ENCODE measurements at places on chromosomes 13 and 19.

- no peak for DNase-seq
Measured at GRCh38 chr19:3649888-3650287, 23.3 kb upstream of the CACTIN start.

DNA sequence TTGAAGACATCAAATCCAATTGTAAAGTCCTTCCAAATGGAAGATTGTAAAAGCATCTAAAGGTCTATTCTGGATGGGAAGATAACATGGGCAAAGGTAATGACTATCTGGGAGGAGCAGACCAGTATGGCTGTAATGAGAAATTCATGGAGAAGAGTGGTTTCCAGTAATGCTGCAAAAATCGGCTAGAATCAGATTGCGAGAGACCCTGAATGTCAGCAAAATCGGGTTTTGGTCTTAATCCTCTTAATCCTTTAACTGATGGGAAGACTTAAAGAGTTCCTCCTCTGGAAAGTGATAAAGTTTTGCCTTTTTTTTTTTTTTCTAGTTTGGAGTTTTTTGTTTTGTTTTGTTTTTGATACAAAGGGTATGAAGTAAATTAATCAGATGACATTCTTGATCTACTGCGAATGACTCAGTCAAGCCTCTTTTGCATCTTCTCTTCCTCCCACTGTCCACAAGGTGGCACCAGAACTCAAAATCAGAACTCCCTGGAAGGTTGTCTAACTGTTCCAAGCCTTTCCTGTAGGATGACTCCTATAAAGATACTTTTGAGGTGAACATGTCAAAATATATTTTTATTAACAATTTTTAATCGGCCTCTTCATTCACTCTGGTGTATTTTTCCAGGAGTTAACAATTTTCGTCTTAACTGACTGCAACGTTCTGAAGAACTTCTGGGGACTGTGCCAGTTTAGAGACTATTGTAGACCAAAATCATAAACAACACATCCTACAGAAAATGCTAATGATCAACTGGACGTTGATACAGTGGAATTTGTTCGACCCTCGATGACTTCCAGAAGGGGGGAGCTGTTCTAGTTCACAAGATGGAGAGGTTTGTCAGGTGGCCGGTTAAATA is 213.3 kb upstream of the MIR17HG start:
- peak; percentile 73 for DNase-seq

DNA sequence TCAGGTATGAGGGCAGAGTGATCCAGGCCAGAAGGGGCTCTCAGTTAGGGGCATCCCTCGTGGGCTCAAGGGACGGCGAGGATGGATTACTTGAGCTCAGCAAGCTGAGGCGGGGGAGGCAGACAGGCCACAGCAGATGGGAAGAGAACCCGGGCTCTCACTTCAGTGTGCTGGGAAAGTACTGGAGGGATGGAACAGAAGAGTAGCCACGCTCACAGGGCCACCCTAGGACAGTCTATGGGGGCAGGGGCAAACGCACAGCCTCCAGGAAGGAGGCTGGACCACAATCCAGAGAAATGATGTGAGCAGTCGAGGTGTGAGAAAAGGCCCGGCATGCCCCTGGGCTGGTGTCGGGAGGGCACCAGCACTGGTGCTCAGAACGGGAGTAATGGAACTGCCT is 9.2 kb downstream of the GJA3 start:
- DNase-seq, result no peak

DNA sequence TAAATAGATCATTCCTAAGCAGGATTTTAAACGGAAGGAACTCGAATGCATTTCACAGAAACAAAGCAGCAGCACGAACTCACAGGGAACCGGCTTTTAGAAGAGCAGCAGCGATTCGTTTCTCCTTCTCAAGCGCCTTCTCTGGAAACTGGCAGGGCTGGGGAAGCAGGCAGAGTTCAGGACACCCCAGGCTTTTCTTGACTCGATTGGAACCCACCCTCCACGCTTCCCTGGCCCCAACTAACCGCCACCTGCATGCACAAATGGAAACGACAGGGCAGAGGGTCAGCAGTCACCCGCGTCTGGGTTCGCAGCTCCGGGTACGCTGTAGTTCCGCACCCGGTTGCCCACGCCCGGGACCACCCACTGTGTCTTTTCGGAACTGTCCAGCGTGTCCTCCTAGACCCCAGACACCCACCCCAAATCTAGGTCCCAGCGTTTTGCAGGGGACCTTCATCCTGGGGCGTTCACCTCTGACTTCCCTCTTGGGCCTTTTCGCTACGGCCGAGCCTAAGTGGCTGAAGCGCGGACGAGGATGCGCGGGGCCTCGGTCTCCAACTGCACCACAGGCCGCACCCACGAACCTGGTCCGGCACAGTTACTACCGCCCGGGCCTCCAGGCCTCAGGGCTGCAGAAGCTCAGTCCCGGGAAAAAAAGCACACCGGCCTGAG is 500 bp downstream of the ZFP30 start:
- peak; percentile 22 for DNase-seq

DNA sequence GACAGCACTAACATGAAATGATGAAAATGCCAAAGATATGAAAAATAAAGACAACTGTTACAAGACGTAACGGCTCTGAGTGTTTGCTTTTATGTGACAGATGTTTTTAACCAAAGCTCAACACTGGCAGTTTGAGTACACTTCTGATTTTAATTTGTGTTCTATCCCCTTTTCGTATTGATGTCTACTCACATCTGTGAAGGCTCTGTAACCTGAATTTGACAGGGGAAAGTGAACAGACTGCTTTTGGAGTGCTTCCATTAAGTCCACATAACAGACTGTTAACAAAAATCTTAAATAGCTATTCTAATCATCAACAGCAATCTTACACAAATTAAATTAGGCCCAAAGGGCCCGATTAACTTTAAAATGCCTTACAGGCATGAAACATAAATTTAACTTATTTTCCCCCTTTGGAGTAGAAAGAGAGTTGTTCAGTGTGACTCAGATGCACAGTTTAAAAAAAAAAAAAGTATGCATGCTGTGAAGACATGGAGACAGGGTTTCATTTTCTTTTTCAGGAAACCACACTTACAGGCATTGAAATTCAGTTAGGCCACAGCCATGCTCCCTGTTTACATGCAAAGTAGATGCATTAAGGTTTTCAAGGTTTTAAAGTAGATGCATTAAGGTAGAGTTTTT is 16.3 kb upstream of the RNASEH2B start:
- DNase-seq, result no peak

- no peak for DNase-seq
Measured at GRCh38 chr13:36421447-36421846, 10.8 kb upstream of the CCNA1 start.

DNA sequence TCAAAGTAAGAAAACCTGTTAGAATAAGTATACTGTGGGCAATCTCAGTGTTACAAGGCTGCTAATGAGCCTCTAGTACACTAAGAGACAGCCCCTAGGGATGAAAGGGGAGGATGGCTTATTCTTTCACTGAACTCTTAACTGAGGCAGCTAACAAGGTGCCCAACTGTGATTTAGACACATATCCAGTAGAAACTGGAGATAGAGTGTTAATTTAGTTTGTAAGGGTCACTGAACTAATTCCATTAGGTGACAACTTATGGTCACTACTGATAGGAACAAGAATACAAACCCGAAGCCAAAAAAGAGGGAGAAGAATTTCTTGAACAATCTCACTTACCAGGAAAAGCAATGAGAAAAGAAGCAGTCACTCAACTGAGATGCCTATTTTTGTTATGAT is 1010.6 kb downstream of the PCDH9 start:
- DNase-seq, result no peak

- no peak for DNase-seq
Measured at GRCh38 chr19:18771328-18772242, 19.5 kb downstream of the COMP start.

DNA sequence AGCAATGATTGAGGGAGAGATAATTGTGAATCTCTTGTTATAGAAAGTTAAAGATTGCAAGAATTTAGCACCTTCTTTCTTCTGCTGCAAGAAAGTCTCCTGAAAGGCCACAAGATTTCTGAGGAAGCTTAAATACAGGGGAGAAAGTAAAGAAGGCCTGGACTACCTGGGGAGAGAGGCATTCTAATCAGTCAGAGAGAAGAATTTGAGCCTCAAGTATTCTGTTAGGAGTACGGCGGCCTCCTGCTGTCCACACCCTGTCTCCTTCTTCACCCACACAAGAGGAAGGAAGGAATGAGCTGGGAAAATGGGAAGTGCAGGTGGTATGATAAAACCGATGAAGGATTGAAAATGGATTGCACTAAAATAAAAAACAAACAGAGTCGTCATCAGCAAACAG is 474.7 kb downstream of the DIAPH3 start:
- DNase-seq, result no peak

DNA sequence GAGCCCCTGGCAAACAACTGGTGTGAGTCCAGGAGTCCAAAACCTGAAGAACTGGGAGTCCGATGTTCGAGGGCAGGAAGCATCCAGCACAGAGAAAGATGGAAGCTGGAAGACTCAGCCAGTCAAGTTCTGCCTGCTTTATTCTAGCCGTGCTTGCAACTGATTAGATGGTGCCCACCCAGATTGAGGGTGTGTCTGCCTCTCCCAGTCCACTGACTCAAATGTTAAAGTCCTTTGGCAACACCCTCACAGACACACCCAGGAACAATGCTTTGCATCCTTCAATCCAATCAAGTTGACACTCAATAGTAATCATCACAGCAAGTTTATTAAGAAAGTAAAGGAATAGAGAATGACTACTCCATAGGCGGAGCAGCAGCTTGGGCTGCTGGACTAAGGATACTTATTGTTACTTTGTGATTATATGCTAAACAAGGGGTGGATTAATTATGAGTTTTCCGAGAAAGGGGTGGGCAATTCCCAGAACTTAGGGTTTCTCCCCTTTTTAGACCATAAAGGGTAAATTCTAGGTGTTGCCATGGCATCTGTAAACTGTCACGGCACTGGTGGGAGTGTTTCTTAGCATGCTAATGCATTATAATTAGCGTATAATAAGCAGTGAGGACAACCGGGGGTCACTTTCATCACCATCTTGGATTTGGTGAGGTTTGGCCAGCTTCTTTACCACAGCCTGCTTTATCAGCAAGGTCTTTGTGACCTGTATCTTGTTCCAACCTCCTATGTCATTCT is 65.6 kb upstream of the KCTD15 start:
- DNase-seq, result no peak

- DNase-seq, result no peak
Measured at GRCh38 chr19:18392417-18392816, 5.0 kb downstream of the LRRC25 start.

GRCh38 chr13:44169018-44169911 is 204.4 kb upstream of the SERP2 start:
- no peak for DNase-seq

- DNase-seq, result no peak
Measured at GRCh38 chr19:10086591-10087192, 575 bp downstream of the SHFL start.

DNA sequence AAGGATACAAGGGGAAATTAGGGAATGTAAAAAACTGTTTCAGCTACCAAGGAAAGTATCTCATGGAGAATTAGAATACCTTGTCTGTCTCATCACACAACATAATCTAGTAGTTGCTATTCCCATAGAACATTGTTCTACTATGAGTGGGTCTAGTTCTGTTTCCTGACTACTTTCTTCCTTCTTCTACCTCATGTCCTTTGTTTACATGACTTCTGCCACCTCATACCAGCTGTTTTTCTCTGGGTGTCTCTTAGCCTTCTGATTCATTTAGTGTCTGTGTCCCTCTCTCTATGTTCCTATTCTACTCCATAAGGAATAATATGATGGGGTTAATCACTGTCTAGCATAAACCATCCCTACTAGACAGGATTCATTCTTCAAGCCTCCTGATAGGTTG is 887.3 kb downstream of the DIAPH3 start:
- no peak for DNase-seq

- DNase-seq, result no peak
Measured at GRCh38 chr13:113383089-113383488, 19.2 kb upstream of the GRTP1 start.

GRCh38 chr19:10295305-10295846 is 5.6 kb downstream of the ICAM5 start:
- no peak for DNase-seq

DNA sequence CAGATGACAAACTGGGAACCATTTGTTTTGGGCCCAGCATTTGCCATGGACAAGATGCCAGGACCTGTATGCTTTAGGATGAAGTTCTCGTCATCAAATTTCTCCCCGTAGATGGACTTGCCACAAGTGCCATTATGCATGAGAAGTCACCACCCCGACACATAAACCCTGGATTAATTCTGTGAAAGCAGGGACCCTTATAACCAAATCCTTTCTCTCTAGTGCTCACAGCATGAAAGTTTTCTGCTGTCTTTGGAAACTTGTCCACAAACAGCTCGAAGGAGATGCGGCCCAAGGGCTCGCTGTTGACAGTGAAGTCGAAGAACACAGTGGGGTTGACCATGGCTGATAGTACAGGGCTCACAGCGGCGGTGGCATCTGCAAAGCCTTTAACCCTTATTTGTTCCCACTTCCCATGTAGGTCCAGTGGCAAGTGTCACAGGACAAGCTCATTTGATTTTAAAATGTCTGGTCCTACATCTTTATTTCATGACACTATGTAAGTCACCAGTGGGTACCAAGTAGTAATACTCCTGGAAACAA is 75.2 kb upstream of the MIR17HG start:
- no peak for DNase-seq

GRCh38 chr13:58994777-58995176 is 1169.0 kb downstream of the DIAPH3 start:
- no peak for DNase-seq

GRCh38 chr19:15436012-15436825 is 13.5 kb downstream of the WIZ start:
- DNase-seq, result no peak

DNA sequence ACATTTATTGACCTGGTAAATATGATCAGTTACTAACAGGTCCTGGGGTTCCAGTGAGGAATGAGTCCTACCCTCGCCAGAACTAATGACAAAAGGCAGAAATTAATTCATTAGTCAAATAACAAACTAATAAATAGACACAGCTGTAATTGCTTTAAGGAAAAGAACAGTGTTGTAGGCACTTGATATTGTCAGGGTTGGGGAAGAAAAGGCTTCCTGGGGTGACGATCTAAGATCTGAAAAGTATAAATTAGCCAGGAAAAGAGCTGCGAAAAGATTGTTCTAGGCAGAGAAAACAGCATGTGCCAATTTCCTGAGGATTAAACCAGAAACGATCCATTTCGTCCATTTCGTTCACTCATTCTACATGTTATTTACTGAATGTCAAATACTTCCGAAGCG is 670 bp upstream of the CHAF1A start:
- no peak for DNase-seq

DNA sequence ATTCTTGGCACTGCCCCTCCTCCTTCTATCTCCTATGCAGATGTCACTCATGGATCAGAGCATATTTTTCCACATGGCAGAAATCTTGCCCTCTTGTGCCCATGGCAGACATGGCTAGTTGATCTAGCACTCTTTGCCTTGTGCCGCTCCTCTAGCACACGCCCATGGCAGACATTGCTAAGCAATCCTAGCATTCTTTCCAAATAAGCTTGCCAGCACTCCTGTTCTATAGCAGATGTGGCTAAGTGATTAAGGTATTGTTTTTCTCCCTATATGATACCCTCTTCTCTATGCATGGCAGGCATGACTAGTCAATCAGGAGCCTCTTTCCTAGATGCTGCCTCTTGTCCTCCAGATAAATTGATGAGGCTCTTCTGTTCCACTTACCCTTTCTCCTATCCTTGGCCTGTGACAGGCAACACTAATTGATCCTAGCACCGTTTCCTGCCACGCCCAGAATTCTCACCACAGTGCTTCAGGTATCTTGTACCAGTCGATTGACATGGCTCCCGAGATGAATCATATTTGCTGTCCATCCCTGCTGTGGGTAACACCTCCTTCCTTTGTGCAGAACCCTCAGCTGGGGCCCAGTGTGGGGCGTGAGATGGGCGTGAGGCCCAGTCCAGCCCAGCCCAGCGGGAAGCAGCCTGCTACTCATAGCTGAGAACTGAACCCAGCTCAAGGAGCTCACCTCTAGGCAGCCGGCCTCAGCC is 26.9 kb downstream of the TMED1 start:
- DNase-seq, result no peak

GRCh38 chr13:59364641-59365085 is 799.1 kb downstream of the DIAPH3 start:
- DNase-seq, result no peak
